NCI-H2081 (cell line): ENCODE measurements at places on chromosomes 6 and 20.

GRCh38 chr6:144583614-144583954 lies 298.4 kb downstream of the UTRN start:
- DNase-seq: no peak

DNA sequence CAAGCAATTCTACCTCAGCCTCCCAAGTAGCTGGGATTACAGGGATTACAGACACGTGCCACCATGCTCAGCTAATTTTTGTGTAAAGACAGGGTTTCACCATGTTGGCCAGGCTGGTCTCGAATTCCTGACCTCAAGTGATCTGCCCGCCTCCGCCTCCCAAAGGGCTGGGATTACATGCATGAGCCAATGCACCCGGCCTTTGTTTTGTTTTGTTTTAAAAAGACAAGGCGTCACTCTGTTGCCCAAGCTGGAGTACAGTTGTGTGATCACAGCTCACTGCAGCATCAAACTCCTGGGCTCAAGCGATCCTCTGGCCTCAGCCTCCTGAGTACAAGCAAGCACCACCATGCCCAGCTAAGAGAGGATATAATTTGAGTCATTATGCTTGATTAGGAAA lies 5.4 kb downstream of the SERINC3 start:
- DNase-seq: no peak

DNA sequence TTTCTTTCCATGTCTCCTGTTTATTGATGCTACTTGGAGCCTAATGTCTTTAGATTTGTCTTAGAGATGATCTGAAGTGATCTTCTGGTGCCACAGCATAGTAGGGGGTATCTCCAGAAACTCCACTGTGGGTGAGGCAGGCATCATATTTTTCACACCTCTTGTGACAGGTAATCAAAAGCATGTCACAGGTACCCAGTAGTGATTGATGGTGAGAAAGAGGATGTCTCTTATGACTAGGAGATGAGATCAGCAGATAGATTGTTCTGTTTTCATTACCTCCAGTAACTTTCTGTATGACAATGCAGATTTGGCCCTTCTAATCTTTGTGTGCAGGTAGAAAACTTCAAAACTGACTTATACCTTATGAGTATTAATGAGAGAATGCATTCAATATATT lies 13.5 kb downstream of the NCOA7 start:
- DNase-seq: no peak

GRCh38 chr6:9484091-9484490 lies 930.8 kb downstream of the TFAP2A start:
- no peak for DNase-seq

DNA sequence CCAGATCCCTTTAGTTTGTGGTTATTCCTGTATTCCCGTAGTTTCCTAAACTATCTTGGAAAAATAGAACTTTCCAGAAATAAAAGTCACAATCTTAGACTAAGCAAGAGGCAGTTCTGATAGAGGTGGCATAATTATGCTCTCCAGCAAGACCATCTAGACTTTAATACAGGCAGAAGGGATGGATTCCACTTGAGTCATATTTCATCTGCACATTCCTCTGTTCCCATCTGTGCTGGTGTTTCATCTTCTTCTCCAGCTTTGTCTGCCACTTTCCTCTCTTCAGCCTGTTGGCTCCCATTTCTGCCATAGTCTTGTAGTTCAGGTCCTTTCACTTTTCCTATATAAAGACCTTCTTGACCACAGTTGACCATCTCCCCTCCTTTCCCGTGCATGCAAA lies 102.9 kb downstream of the SOBP start:
- DNase-seq: no peak

GRCh38 chr20:46400253-46400652 lies 6.2 kb downstream of the ELMO2 start:
- DNase-seq: no peak

- no peak for DNase-seq
Measured at GRCh38 chr6:42136508-42137193, 5.8 kb downstream of the C6orf132 start.

- no peak for DNase-seq
Measured at GRCh38 chr6:35090734-35091133, 50.4 kb downstream of the TCP11 start.

GRCh38 chr6:128099571-128100197 lies 198.8 kb upstream of the THEMIS start:
- DNase-seq: no peak

- no peak for DNase-seq
Measured at GRCh38 chr6:105331927-105332326, 71.0 kb downstream of the PREP start.

GRCh38 chr6:89082486-89082891 lies 1.9 kb downstream of the PNRC1 start:
- peak; percentile 29 for DNase-seq

- DNase-seq: no peak
Measured at GRCh38 chr20:37231947-37232630, 29.5 kb downstream of the GHRH start.

- DNase-seq: no peak
Measured at GRCh38 chr6:108501559-108501958, 59.2 kb upstream of the FOXO3 start.

DNA sequence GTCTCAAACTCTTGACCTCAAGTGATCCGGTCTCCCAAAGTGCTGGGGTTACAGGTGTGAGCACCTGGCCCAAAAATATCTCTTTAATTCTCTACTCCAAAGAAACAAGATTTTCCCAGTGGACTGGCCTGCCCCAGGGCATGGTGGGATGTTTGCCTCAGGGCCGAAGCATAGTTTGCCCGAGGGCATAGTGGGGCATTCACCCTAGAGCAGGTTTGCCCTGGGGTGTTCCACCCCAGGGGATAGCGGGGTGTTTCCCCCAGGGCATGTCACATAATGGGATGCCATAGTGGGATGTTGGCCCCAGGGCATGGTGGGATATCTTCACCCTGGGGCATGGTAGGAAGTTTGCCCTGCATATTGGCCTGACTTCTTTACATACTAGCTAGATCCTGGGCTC lies 97.2 kb downstream of the VEGFA start:
- DNase-seq: no peak

DNA sequence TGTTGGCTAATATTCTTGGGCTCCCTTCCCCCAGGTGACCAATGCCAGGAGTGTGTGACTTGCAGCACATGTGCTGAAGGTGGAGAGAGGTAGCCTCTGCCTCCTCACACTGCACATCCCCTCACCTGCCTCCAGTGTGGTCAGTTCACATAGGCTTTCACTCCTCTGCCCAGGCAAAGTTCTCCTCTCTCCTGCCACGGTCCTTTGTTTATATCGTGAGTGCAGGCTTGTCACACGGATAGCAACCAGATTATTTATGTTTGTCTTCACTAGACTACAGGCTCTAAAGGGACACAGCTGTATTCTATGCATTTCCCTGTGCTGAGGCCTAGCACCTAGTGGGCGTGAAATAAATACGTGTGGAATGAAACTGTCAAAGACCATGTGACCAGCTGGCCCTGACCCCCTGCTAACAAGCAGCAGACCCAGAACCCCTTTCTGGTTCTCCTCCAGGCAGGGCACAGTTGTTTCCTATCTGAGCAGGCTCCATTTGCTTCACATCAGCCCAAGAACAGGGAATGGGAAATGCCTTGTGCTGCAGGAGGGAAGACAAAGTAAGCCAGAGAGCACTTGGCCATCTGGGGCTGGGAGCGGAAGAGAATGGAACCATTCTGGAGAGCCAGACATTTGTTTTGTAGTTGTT lies 42.3 kb downstream of the UNC5CL start:
- DNase-seq: no peak

- no peak for DNase-seq
Measured at GRCh38 chr6:10725044-10725443, 2.2 kb downstream of the TMEM14C start.

DNA sequence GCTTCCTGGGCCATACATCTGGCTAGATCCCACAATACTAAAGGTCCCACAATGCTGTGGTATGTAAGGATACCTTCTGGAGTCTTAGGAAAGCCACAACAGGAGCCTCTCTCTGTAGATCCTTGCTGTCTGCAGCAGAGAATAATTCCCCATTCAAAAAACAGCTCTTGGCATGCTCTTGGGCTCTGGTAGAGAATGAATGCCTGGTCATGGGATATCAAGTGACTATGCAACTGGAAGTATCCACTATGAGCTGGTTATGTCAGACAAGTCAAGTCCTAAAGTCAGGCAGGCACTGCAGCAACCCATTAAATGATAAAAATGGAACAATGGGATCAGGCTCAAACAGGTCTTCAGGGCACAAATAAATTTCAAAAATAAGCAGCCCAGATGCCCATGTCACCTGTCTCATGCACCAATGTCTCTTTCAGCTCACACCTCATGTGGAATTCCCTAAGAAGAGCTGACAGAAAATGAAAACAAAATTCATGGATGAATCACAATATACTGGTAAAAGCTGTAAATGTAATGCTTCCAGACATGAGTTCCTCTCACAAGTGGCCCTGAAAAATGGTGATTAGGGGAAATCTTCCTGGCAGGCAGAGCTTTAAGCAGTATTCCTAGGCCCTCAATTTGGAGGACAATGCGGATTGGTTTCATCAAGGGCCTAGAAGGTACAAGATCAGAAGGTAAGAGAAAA lies 4.3 kb downstream of the AK9 start:
- DNase-seq: no peak

- DNase-seq: peak; percentile 84
Measured at GRCh38 chr20:20360464-20360863, 7.4 kb upstream of the INSM1 start.

- no peak for DNase-seq
Measured at GRCh38 chr6:80197474-80197873, 91.0 kb downstream of the BCKDHB start.

- DNase-seq: no peak
Measured at GRCh38 chr6:170082531-170083187, 208.2 kb downstream of the DLL1 start.

- DNase-seq: no peak
Measured at GRCh38 chr6:20851795-20852194, 317.5 kb downstream of the CDKAL1 start.

- DNase-seq: no peak
Measured at GRCh38 chr20:62116558-62117361, 5.5 kb upstream of the LSM14B start.

GRCh38 chr6:117399924-117400323 lies 25.8 kb downstream of the ROS1 start:
- no peak for DNase-seq

- peak; percentile 36 for DNase-seq
Measured at GRCh38 chr6:23659125-23659524, 466.9 kb upstream of the NRSN1 start.

DNA sequence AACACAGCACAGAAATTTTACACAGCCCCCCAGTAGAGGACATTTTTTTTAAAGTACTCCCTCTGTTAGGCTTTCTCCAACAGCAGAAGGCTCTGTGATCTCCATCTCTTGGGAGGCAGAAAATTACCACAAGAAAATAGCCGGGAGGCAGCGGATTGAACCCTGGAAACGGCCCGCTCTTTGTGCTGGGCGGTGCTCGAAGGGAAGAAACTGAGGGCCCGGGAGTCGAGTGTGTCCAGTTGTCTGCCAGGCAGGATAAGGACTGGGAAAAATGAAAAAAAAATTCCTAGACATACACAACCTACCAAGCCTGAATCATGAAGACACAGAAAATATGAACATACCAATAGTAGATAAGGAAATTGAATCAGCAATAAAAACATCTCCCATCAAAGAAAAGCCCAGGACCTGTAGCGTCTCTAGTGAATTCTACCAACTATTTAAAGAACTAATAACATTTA lies 31.5 kb downstream of the POM121L2 start:
- peak; percentile 33 for DNase-seq

DNA sequence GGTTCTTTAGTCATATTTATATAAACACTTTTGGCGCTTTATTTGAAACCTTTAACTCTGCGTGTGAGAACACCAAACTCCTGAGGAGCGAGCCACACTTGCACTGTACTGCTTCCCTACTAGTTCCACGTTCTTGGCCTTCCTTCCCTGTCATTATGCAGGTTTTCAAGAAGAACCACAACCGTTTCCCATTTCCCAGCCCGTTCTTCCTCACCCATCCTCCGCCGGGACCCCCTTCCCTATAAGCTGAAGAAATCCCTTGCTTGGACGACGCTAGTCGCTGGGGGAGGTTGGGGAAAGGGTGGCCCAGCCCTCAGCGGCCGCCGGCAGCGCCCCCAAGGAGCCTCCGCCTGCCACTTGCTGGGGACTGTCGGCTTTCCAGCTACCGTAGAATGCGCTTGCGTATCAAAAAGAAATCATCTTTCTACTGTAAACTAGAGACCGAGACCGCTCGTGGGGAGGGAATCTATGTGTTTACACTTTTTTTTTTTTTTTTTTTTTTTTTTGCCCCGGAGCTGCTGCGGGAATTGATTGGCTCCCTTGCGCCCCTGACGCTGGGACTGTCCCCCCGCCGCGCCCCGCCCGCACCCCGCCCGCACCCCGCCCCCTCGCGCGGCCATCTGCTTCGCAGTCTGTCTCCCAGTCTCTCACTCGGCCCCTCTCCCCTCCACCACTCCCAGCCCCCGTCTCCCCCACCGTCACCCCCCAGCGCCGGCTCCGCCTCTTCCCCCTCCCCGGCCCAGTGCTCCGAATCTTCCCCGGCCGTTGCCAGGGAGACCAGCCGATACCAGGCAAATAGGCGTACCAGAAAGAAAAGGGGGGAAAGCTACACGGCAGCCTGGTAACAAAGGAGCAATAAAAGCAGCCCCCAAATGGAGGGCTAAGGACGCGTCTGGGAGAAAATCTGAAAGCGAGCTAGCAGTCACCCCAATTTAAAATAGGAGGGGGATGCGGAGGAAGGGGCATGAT lies 2.3 kb upstream of the MARCKS start:
- DNase-seq: peak; percentile 83

DNA sequence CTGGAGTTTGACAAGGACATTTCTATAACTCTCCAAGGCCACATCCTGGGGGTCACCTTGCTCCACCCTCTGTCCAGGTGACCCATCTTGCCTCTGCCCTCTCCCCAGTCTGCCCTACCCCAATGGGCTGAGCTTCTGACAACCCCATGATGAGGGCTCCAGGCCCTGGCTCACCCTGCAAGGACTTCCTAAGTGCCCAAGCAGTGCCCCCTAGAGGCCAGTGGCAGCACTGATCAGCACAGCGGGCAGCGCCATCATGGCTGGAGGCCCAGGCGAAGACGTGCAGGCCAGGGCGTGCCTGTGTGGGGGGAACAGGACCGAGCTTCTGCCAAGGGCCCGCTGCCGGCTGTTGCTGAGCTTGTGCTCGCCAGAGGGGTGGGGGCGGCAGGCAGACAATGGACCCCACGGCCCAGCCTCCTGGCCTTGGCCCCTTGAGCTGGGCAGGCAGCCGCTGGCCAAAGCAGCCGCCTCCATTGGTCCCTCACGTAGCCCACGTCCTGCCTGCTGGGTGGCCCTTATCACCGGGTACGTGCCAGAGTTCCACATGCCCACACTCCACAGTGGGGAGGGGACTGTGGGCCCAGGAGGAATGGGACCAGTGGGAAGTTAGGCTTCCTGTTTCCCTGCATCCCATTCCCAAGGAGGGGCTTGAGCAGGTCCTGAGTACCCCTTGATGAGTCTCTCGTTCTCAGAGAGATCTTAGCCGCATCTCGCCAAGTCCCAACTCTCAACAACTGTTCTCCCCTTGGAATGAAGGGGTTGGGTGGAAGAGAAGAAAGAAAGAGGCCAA lies 64.3 kb downstream of the MRPL14 start:
- DNase-seq: no peak

- no peak for DNase-seq
Measured at GRCh38 chr20:58293453-58293852, 16.1 kb upstream of the RAB22A start.
